ENCODE measurements at places on chromosomes 6 and 20.

- DNase-seq = no peak
Measured at GRCh38 chr6:16592223-16592911, 168.9 kb downstream of the ATXN1 start.

DNA sequence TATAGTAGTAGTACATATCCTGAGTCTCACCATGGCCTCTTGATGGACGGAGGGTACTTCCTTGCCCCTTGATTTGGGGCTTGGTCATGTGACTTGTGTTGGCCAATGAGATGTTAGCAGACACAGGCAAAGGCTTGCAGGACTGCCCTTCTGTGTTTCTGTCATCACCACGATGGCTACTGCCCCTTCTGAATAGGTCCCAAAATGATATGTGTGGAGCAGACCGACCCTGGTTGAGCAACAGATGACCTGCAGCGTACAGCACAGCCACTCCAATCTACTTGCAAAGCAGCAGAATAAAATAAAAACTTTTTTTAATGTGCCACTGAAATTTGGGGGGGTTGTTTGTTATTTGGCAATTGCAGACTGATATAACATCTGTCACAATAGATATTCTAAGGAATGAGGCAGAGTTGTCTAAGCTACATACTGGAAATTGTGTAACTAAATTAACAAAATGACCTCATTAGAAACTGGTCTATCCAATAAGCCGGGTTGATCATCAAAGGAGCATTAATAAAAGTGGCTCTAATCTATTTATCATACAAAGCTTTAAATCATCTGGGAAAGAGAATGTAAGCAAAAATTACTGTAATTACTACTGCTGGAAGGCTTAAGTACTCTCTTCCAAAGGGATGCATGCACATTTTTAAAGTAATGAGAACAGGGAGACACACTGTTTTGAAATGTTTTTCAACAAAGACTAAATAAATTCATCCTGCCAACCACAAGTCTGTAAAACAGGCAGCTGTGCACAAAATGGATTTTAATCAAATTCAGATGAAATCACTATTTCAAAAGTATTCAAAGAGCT, 209.5 kb downstream of the KIF16B start:
- DNase-seq = no peak

- DNase-seq = no peak
Measured at GRCh38 chr6:37158508-37158907, 11.4 kb upstream of the PIM1 start.

DNA sequence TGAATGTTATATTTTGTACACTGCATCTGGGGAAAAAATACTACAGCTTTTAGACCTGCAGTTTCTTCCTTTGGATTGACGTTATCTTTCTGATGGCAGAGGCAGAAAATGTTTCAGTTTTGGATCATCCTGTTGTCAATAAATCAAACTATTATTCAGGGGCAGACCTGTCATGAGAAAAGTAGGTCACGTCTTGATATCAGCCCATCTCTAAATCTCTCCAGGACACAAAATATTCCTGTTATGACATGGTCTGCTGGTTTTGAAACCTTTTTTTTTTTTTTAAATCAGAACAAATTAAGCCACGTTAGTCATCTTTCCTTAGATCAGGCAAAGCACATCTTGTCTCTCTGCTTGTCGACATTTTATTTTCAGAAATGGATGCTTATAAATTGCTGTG, 24.0 kb downstream of the IL20RA start:
- no peak for DNase-seq

DNA sequence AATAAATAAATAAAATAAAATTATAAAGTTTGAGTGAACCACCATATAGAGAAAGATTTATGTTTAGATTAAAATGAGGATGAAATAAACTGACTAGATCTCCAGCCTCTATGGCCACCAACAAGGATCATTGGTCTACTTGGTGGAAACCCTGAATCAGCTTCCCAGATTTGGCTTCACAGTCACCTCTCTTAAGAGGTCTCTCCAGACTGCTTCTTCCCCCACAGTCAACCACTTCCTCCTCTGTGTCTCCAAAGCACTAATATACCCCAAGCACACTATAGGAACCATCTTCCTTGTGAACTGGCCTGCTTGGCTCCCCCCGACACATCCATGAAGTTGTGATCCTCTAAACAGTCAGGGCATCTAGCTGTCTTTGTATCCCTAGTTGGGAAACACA, 529.6 kb upstream of the RNF217 start:
- DNase-seq = no peak

DNA sequence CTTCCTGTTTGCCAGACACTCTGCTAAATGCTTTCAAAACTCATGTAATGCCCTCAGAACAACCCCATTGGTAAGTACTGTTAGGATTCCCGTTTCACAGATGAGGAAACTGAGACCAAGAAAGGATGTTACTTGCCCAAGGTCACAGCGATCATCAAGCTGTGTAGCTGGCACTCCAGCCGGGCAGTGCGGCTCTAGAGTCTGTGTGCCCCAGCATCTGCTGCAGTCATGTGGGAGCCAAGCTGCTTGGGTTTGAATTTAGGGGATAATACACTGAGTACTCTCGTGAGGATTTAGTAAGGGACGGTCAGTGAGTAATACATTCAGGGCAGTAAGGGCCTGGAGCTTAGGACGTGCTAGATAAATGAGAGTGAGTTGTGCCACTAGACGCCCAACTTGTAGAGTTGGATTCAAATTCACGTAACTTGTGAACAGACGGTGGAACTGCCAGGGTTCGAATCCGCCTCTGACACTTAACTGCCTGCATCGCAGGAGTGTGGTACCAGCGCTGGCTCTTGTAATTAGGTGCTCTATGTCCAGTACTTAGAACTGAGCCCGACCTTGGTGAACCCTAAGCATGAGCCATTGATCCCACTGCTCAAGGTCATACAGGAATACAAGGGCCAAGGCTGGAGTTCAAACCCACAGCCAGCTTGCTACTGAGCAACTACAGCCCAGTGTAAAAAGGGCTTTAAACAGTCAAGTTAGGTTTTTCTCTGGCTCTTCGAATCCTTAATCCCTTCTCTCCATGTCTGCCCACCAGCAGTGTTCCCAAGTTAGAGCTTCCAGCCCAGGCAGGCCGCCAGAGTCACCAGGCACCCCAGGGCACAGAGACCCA, 70.2 kb downstream of the EYA2 start:
- DNase-seq = no peak

- DNase-seq = peak; percentile 47
Measured at GRCh38 chr20:51639206-51639832, 96.8 kb upstream of the NFATC2 start.

DNA sequence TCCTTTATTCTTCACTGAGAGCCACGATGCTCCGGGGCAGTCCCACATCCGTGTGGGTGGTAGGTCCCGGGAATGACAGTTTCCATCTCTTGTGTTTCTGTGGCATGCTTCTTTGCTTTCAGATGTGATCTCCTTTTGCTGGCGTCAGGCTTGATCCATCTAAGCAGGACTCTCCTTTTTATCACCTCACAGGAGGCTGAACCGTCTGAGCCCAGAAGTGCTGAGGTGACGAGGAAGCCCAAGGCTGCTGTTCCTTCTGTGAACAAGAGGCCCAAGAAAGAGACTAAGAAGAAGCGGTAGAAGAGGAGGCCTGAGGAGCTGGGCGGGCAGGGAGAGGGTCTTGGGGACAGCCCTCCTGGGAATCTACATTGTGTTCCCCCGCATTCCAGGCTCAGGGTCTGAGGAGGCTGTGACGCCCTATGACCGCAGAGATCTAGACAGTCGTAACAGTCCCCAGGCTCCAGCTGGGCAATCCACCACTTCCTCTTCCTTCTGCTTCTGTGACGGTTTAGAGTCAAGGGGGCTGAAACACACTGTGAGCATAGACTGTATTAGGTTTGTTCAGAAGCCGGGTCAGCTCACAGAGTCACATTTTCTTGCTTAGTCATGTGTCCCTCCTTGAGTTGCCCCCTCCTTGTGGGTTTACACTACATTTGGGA, 26.8 kb downstream of the MANBAL start:
- peak; percentile 23 for DNase-seq

DNA sequence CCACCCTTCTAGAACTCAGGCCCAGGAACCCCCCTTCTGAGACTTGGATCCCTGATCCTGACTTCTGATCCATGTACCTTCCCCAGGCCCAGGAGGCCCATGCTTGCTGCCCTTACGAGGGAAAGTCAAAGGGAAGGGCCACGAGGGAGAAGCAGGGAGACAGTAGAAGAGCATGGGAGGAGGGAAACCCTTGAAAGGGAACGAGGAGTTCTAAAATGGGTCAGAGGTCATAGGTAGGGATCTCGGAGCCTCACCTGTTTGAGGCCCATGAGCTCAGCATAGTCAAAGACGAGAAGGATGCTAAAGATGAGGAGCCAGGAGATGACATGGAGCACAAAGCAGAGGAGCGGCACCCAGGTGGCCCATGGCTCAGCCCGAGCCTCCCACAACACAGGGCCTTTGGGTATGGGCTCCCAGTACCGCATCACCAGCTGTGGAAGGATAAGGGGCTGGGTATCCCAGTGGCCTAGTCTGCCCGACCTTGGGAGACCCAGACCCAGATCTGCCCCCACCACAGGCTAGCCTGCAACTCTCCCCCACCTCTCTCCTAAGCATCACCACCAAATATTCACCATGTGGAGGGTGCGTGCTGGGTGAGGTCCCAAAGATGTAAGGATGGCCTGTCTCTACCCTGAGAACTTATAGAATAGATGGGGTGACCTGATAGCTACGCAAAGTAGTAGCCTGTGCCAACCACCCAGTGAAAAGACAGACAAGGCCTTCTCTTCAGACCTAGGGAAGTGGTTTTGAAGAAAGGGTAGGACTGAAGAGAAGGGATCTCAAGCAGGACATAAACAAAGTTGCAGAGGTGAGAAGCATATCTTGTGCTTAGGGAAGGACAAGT, 1.5 kb downstream of the NRM start:
- no peak for DNase-seq

DNA sequence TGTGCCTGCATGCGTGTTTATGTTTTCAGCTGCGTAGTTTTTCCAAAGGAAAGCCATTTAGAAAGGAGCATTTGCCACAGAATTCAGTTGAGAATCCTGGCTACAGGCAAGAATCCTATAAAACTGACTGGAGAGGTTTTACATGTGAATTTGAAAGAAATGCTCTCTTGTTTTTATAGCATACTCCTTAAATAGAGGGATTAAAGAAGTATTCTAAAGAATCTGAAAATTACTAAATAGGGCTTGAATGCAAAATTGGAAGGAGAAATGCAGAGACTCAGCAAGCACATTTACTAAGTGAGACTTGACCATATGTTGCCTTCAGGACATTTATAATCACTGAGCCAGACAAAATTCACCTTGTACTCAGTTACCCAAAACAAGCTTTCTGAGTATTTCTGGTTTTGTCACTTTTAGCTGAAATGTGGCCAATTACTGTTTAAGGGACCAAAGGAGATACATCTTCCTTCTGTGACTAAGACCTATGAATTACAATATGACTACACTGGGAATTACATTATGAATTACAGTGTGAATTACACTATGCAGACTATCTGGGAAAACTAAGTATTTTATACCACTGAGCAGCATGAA, 107.4 kb upstream of the ASCC3 start:
- no peak for DNase-seq

Data from activated T-cell treated with anti-CD3 and anti-CD28 coated beads, Interleukin-2, amount 50 U/mL, for 1 hour (primary cell).